Hypothalamus (tissue), 51 donors: ENCODE measurements at places on chromosomes 3 and 15.

- DNase-seq: no peak
Measured at GRCh38 chr15:95503640-95504225, 826.8 kb upstream of the NR2F2 start.

GRCh38 chr3:11553436-11554235 lies 90.1 kb downstream of the VGLL4 start:
- no peak for DNase-seq

GRCh38 chr3:8658306-8659212 lies 14.0 kb upstream of the SSUH2 start:
- no peak for DNase-seq

DNA sequence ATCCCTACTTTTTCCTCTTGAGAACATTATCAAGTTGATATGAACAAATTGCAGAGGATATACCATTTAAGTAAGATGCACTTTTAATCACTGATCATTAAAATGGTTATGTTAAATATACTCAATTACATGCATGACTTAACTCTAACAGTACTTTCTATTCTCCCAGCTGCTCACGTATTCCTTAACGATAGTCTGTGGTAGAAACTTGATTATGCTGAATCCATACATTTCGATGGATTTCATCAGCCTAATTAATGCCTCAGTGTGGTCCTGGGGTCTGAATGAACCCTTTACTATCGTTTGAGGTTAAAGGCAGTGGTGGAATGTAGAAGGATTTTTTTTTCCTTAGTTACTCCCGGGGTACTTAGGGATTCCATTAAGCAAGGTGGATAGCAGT lies 18.6 kb downstream of the SOX2 start:
- DNase-seq: no peak

- no peak for DNase-seq
Measured at GRCh38 chr3:183208260-183208659, 44.8 kb upstream of the B3GNT5 start.

GRCh38 chr3:125431391-125431790 lies 56.3 kb upstream of the ZNF148 start:
- no peak for DNase-seq
